ENCODE measurements at places on chromosomes 2 and 18. TPM values are rescaled to one million over a fixed set of nuclear protein-coding genes. Genes with fewer than 3 reads are reported as not detected.
A peak's percentile ranks its signal among the peaks of the same experiment; 100 is the strongest.

DNA sequence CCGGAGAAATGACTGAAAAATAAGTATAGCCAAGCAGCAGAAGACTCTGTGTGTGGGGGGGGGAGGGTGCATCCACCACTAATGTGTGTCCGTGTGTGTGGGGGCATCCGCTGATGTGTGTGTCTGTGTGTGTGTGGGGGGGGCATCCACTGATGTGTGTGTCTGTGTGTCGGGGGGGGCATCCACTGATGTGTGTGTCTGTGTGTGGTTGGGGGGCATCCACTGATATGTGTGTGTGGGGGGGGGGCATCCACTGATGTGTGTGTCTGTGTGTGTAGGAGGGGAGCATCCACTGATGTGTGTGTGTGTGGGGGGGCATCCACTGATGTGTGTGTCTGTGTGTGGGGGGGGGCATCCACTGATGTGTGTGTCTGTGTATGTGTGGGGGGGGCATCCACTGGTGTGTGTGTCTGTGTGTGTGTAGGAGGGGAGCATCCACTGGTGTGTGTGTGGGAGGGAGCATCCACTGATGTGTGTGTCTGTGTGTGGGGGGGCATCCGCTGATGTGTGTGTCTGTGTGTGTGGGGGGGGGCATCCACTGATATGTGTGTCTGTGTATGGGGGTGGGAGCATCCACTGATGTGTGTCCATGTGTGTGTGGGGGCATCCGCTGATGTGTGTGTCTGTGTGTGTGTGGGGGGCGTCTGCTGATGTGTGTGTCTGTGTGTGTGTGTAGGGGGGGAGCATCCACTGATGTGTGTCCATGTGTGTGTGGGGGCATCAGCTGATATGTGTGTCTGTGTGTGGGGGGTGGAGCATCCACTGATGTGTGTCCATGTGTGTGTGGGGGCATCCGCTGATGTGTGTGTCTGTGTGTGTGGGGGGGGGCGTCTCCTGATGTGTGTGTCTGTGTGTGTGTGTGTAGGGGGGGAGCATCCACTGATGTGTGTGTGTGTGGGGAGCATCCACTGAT lies 125.0 kb downstream of the NFATC1 start:
- DNase-seq: no peak

GRCh38 chr18:43919551-43919950 lies 642.3 kb upstream of the SYT4 start:
- DNase-seq: no peak

GRCh38 chr18:33201509-33201926 lies 239.0 kb downstream of the CCDC178 start:
- DNase-seq: no peak

GRCh38 chr18:48982266-48982665 lies 31.5 kb upstream of the SMAD7 start:
- no peak for DNase-seq

DNA sequence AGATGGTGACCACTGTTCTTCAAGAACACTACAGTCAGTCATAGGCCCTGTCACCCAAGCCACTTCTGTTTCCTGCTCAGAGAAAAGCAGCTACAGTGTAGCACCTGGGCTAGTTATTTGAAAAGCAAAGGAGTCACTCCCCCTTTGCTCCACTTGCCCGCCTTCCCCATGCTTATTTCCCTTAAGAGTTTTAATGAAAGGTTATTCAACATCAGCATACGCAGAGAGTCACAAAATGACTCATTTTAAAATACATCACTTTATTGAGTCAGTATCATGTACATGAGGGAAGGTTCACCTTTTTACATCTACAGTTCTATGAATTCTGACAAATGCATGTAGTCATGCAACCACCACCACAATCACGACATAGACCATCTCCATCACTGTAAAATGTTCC lies 71.3 kb downstream of the TNFRSF11A start:
- no peak for DNase-seq

DNA sequence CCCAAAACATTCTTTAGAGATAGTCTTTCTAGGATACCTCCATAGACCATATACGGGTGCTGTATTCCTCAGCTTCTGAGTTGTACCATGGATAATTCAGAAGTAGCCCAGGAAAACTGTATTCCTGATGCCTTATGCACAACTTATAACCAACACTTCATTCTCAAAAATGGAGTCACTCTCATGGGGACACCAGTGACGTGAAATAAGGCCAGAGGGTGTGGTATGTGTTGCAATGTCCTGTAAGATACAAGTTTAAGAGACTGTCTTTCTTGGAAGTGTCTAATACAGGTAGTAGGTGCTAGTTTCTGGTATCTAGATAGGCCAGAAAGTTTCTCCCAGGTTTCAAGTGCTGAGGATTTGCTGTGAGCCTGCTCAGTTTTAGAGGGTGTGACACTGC lies 36.1 kb downstream of the COX7A2L start:
- no peak for DNase-seq

GRCh38 chr2:127014224-127014623 lies 92.7 kb downstream of the BIN1 start:
- peak; percentile 87 for DNase-seq

- no peak for DNase-seq
These were observed 75.3 kb downstream of the PTPRM start for GRCh38 chr18:7642331-7642890.

- DNase-seq: no peak
These were observed 35.7 kb downstream of the KANSL3 start for GRCh38 chr2:96602330-96602823.

DNA sequence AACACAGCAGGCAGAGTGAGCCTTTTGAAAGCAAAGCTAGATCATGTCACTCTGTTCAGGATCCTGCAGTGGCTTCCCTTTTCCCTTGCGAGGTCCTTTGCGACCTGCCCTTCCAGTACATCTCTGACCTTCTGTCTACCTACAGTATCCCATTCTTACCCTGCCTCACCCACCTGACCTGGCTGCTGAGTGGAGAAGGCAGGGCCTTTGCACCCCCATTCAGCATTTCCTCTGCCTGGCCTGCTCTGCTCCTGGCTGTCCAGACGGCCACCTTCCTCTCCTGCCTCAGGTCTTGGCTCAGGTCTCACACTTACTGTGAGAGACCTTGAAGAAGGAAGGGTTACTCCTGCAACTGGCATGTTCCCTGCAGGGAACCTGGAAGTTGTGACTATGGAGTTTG lies 77.4 kb downstream of the MAPRE2 start:
- DNase-seq: no peak

The SH3RF3 gene
- total RNA-seq: 10.8 TPM

The RBM44 gene
- total RNA-seq: 0.98 TPM

The CYS1 gene
- total RNA-seq: 13.5 TPM

The IGFBP5 gene
- total RNA-seq: 1,041 TPM

The FAM228B gene
- 16.5 TPM for total RNA-seq

The POTEJ gene
- total RNA-seq: not detected
